SK-MEL-5 (cell line): ENCODE measurements at places on chromosomes 6 and 20. TPM values are rescaled to one million over a fixed set of nuclear protein-coding genes. Genes with fewer than 3 reads are reported as not detected.
A peak's percentile ranks its signal among the peaks of the same experiment; 100 is the strongest.

- peak; percentile 32 for DNase-seq
These were observed 310.6 kb downstream of the PRKN start for GRCh38 chr6:162416831-162417537.

DNA sequence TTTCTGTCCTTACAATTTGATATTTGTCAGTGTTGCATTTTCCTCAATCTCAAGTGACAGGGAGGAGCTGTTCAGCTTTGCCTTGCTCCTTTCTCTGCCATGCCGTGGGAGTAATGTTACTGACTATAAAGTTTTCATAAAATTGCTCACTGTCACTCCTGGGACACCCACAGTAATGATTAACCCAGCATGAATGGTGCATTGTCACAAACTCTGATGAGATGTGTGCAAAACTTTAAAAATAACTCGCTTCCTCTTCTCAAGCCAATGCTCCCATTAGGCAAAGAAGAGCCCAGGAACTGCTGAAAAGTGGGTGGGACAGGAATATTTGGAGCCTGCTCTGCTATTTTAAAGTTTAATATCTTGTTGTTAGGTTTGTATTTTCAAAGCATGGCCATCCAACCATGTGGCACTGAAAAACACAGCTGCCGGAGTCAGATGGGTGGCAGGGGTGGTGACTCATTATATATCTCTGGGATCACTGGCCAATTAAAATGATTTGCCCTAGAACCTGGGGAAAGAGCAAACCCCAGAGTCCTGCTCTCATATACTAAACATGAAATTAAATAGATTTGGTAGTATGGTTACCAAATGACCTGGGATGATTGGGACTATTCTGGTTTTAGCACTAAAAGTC, 260.1 kb downstream of the BTBD3 start:
- peak; percentile 44 for DNase-seq

GRCh38 chr20:44222633-44223368, 12.2 kb upstream of the OSER1 start:
- DNase-seq = peak; percentile 47

DNA sequence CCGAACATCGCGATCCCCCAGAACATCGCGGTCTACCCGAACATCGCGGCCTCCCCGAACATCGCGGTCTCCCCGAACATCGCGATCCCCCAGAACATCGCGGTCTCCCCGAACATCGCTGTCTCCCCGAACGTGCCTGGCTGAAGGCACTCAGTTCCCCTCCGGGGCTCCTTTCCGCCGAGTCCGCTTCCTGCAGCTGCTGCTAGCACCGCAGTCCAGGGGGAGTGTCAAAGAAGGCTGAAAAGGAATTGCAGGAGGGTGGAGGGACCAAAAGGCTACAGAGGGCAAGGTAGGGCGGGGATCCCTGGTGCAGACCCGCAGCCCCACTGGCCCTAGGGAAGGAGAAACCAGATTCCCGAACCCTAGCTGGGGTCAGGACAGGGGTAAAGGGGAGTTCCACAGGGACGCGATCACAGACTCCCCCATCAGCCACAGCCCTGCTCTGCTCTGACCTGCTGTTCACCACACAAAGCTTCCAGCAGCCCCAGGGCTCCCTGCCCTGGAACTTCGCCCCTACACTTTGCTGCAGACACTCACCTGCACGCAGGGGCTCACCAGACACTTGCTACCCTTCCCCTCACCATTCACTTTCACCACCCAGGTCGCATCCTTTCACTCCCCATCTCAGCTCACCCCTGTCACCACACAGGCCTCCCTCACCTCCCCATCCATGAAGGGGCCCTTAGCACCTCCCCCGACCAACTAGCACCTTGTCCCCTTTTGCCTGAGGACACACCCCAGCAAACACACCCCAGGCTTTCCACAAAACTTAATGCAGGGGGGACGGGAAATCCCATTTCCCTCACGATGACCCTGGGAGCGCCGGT, 1.7 kb downstream of the ULBP1 start:
- no peak for DNase-seq

DNA sequence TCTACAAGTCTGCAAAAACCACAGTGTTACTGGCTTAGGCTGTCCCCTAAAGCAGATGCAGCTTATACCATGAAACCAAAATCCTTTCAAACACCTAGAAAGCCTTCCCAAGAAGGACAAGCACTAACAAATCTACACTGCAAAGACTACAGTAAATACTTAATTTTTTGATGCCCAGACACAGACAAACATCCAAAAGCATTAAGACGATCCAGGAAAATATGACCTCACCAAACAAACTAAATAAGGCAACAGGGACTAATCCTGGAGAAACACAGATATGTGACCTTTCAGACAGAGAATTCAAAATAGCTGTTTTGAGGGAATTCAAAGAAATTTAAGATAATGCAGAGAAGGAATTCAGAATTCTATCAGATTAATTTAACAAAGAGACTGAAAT, 423.5 kb downstream of the COL12A1 start:
- DNase-seq = no peak

GRCh38 chr20:36717657-36718056, 28.2 kb downstream of the NDRG3 start:
- peak; percentile 64 for DNase-seq

- no peak for DNase-seq
These were observed 459.6 kb downstream of the UTRN start for GRCh38 chr6:144744720-144745119.

DNA sequence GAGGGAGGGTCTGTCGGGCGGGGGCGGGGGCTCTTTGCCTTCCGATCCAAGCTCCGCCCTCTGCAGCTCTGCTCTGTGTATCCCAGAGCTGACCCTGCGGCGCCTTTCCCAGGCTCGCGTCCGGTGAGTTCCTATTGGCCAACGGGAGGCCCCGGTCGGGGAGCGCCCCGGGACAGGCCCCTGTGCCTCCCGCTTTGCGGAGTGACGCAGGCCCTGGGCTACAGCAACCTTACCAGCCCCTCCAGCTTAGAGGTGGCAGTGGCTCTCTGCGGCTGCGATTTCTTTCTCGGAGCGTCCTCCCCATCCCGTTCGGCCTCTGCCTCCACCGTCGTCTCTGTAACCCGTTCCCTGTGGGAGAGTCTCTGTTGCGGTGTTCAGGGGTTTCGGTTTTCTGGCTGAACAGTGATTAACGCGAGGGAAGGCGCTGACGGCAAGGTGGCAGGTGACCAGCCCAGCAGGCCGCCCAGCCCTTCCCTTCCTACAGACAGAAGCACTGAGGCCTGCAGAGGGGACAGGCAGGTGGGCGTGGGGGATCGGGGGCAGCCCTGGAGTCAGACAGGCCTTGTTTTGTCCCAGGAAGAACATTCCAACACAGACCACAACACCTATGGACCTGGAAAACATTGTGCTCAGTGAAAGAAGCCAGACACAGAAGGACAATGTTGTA, 18.1 kb upstream of the CEBPB start:
- no peak for DNase-seq

DNA sequence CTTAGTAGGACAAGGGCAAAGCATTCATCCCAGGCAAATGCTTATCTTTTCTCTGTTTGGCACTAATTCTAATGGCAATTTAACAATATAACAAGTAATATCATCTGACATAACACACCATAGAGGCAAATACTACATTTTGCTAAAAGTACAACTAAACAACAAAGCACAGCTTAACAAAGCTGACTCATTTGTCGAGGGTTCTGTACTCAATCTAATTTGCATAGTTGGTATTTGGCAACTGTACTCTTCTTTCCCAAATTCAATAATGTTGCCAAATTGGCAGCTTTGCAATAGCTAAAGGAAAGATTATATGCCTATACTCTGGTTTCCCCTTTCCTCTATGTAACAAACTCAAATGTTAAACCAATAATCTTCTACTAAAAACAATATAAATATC, 461.0 kb downstream of the PKHD1 start:
- DNase-seq = no peak

DNA sequence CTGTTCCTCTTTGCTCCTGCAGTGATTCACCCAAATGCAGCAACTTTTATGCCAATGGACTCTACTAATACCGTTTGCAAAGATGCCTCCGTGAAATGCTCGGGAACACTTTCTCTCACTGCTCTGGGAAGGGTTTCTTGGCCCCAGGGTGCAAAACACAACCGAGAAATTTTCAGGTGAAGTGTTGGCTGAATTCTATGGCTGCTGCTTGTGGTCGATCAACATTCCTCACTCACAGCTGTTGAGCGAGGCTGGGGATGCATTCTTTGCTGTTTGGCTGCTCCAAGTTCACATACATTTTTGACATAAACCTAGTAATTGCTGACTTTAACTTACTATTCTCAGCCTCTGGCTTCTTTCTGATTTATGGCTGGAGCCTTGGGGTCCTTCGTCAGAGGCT, 342.0 kb upstream of the CHD6 start:
- no peak for DNase-seq

GRCh38 chr6:131043902-131044447, 19.1 kb downstream of the EPB41L2 start:
- no peak for DNase-seq

- DNase-seq = peak; percentile 53
These were observed 339.6 kb downstream of the ARHGAP18 start for GRCh38 chr6:129370268-129370916.

DNA sequence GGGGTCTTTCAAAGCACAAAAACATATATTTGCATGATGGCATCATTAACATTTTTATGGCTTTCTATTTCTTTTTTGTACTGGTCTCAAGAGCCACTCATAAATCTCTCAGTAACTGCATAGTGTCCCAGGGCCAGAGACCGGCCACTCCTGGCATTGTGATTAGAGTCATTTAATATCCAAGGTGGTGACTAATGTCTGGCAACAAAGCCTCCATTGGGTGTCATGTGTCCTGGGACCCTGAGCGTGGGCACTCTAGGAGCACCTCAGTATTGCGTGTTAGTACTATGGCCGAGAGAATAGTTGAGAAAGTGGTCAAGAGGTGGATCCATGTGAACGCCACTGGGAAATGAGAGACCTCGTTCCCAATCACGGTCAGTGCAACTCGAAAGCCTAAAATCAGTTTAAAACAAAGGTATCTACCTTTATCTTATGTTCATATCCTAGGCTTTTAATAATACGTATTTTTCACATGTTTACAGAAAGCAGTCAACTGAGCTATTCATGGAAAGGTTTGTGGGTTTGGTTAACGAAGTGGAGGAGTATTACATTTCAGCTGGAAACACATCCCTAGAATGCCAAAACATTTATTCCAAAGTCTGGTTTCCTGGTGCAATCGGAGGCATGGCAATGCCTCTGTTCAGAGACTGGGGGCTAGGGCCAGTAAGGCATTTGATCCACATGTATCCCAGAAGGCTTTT, 2.7 kb upstream of the ESR1 start:
- no peak for DNase-seq

- DNase-seq = no peak
These were observed 255.4 kb downstream of the ATXN1 start for GRCh38 chr6:16505711-16506357.

GRCh38 chr20:35277127-35277526, 795 bp downstream of the MMP24OS start:
- no peak for DNase-seq

DNA sequence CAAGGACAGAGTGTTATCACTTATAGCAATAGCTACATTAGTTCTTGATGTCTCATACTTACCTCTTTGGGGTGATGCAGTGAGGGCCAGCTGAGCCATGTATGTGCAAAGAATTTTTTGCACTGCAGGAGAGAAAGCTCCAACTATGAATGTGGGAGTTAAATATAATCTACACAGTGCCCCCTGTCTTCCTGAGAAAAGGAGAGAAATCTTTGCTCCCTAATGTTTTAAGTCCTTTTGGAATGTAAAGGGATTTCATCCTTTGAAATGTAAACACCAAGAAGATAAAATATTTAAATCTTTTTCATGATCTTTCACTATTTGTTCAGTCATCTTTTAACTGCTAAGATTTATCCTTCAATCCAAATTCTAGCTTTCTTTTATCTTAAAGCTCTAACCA, 822.1 kb downstream of the TENT5A start:
- no peak for DNase-seq

DNA sequence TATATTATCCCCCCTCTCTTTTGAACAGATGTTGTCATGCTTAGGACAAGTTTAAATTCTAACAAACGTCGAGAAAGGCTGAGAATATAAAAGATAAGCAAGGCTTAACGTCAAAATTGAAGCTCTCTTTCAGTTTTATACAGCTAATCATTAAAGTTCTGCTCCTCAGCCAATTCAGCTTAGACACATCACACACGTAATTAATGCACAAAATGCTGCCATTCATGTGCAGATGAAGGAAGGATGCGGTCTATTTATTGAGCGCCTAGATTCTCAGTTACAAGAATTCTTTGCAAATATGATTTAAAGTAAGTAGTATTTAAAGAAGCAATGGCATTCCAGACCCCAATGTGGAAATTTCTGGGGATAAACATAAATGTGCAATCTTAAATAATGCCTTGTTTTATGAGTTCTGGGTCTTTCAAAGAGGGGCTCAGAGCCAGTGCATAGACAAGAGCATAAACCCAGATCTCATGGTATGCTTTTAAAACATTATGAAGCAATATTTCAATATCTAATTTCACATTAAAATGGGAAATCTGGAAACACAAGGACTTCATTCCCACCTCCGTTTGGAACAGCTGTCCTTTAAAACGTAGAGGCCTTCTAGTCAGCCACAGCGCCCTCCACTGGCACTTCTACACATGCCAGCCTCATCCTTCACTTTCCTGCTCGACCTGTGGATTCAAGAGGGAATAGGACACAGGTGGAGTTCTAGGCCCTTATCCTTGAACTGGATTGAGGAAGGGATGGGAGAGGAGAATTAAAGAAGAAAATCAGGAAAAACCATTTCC, 85.8 kb downstream of the LYRM4 start:
- peak; percentile 75 for DNase-seq

DNA sequence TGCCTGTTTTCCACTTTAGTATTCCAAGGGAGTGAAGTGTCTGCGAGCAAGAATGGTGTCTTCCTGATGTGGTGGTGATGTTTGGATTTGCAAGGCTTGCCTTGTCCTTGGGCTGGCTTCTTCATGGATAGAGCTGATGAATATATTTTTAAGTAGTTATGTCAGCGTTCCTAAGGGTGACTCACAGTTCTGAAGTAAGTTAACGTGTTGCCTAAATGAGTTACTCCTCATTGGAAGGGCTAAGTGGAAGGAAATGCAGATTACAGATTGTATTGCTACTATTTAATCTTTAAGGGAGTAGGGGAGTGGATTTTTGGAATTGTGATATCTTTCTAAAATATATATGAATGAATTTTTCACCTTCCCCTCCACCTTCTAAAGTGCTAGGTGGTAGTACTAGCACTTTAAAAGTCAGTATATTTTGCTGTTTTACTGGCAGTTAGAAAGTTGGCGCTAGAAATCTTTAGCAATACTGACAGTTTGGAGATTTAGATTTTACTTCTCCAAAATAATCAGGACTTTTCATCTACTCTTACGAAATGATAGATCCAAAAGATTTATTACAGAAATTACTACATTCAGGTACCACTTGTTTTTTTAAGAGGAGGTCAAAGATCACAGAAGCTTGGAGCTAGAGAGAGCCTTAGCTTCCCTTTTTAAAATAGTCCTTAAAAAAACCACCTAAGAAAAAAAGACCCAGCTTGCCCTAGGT, 197.4 kb downstream of the JARID2 start:
- DNase-seq = no peak

The FILIP1 gene
- total RNA-seq = 0.03 TPM in 1 of 2 replicates, not detected in the other

The HSF2 gene
- total RNA-seq = 16.2 and 20.4 TPM in 2 replicates

The SH3BGRL2 gene
- 0.98 and 1.0 TPM in 2 replicates for total RNA-seq

The CGA gene
- total RNA-seq = 0.55 TPM in 1 of 2 replicates, not detected in the other

The PRSS35 gene
- 0.18 TPM in 1 of 2 replicates, not detected in the other for total RNA-seq

The VWA7 gene
- total RNA-seq = not detected in 2 replicates

The COL11A2 gene
- total RNA-seq = 0.42 and 0.98 TPM in 2 replicates

The EFCAB8 gene
- total RNA-seq = not detected in 2 replicates

The MICB gene
- total RNA-seq = 4.9 and 7.0 TPM in 2 replicates

The HEY2 gene
- 8.5 and 9.9 TPM in 2 replicates for total RNA-seq

The PAK5 gene
- total RNA-seq = not detected in 2 replicates

The ASIP gene
- 0.55 TPM in 1 of 2 replicates, not detected in the other for total RNA-seq
